HFFc6 (cell line): ENCODE measurements at places on chromosomes 5 and 9.

- peaks cover 5% of the 10 kb centered on the region; the same call in 1 of the 2 replicates for H3K36me3 ChIP-seq
- H3K27me3 ChIP-seq = no peaks in the 10 kb centered on the region
- no peaks in the 10 kb centered on the region for H3K4me1 ChIP-seq
- no peak overlapping the region for H3K27ac ChIP-seq
- DNase-seq = no peak
- no peak overlapping the region for H3K4me3 ChIP-seq
Observed at GRCh38 chr5:162484095-162484494, 416.5 kb downstream of the GABRG2 start.

- peaks cover 42% of the 10 kb centered on the region for H3K4me1 ChIP-seq
- H3K27me3 ChIP-seq = no peaks in the 10 kb centered on the region; the same call in 1 of the 2 replicates
- H3K4me3 ChIP-seq = peak overlapping the region; percentile 29
- peaks cover 37% of the 10 kb centered on the region for H3K36me3 ChIP-seq
Observed at GRCh38 chr9:88425538-88425950, 37.3 kb downstream of the SPIN1 start.

- no peak overlapping the region for H3K4me3 ChIP-seq
- no peaks in the 10 kb centered on the region for H3K27me3 ChIP-seq
- H3K36me3 ChIP-seq = peaks cover 6% of the 10 kb centered on the region; the same call in 1 of the 2 replicates
- H3K27ac ChIP-seq = no peak overlapping the region
Observed at GRCh38 chr5:78003919-78004318, 227.8 kb upstream of the TBCA start.

DNA sequence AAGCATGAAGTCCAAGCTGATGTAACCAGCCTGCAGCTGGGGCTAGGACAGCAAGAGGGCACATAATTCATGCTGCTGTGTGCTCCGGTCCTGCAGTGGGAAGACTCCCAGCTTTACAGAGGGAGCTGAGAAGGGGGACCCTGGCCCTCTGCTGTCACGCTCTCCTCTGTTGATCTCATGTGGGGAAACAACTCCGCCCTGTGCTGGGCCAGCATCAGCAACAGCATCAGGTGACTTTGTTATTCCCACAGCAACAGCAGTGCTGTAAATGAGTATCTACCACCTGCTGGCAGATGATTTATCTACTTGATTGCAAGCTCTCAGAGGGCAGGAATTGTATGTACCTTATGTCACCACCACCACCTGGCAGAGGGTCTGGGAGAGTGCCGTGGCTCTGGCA is 176.2 kb downstream of the COL23A1 start:
- peaks cover 2% of the 10 kb centered on the region for H3K27me3 ChIP-seq
- no peaks in the 10 kb centered on the region for H3K4me1 ChIP-seq
- H3K4me3 ChIP-seq = no peak overlapping the region
- no peak overlapping the region for H3K27ac ChIP-seq
- H3K36me3 ChIP-seq = no peaks in the 10 kb centered on the region

DNA sequence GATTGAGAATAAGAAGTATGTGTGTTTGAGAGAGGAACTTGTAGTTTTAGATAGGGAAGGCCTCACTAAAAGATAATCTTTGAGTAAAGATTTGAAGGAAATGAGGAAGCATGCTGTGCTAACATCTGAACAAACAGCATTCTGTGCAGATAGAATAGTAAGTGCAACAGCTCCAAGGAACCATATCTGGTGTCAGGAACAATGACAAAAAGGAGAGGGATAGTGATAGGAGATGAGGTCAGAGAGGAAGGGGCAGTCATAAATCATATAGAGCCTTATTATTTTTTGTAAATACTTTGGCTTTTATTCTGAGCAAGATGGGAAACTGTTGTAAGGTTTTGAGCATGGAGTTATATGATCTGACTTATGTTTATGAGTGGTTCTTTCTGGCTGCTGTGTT is 3.8 kb downstream of the MRPL22 start:
- peaks cover 20% of the 10 kb centered on the region for H3K4me1 ChIP-seq
- H3K4me3 ChIP-seq = no peak overlapping the region
- H3K36me3 ChIP-seq = no peaks in the 10 kb centered on the region
- no peaks in the 10 kb centered on the region; the same call in 1 of the 2 replicates for H3K27me3 ChIP-seq

DNA sequence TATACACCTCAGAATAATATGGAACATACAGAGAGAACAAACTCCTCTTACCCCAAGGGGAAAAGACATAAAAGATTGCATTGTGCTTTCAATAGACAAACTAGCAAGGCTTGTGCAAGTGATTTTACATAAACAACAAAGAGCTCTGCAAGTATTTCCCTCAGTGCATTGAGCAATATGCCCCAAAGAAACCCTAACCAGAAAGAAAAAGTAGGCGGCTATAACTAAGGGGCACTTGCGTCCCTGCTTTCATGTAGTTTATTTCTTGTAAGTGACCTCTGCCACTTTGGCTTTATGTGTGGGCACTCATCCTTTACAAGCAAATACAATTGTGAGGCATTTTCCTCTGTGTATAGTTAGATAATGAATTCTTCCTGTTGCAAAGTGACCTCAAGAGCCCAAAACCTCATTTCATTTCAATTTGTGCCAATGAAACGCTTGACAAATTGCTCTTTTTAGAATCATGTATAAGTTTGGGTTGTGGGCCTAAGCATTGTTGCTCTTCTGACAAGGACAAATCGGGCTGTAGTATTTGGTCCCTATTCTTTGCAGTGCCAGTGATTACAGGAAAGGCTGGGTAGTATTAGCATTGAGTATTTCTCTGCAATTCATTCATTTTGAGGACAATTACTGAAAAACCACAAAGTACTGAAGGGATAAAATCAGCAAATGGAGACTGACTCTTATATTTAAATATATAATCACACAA is 282.2 kb downstream of the DTWD2 start:
- H3K27me3 ChIP-seq = no peaks in the 10 kb centered on the region
- H3K36me3 ChIP-seq = peaks cover 7% of the 10 kb centered on the region; the same call in 1 of the 2 replicates
- no peak overlapping the region for H3K27ac ChIP-seq
- H3K4me3 ChIP-seq = no peak overlapping the region
- no peak for DNase-seq
